SJSA1 (cell line): ENCODE measurements at places on chromosomes 6 and 20.

DNA sequence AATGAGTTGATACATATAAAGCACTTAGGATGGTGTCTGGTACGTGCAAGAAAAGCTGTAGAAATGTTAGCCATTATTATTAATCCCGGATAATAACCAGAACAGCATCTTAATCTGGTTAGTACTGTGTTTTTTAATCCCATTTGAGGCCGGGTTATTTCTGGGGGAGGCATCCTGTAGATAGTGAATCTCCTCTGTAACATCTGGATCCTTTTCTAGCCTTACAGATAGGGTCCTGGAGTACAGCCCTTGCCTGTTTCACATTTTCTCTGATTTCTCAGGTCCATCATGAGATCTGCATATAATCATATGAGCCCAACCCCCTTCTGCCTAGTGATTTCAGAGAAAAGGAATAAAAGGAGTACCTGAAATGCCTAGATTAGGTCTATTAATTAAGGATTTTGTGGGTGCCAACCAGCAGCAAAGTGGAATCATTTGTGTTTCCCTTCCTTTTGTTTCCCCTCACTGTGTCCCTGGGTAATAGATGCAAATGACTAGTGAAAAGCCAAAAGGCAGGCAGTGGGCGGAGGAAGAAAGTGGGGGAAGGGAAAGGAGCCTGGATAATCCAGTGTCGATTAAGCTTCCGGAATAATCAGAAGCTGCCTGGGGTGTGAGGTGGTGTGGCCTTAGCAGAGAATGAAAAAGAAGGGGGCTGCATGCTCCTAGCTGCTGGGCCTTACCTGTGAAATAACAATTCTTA, 88.9 kb downstream of the SOBP start:
- no peak for DNase-seq

DNA sequence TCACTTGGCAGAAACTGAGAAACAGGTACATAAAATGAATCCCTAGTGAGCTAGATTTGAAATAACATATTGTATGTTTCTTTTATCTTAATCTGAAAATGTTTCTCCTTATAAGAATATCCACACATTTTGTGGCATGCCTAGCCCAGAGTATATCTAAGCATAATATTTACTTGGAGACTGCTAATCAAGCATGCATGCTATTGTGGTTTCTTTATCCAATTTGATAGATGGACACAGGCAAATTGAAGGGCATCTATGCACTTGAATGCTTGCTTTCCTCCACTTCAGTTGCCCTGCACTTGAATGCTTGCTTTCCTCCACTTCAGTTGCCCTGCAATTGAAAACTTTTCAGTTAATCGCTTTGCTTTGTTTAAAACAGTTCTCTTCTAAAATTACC, 729.8 kb downstream of the TBC1D32 start:
- no peak for DNase-seq

- DNase-seq, result no peak
These were observed 27.4 kb upstream of the STXBP5 start for GRCh38 chr6:147176795-147177194.

DNA sequence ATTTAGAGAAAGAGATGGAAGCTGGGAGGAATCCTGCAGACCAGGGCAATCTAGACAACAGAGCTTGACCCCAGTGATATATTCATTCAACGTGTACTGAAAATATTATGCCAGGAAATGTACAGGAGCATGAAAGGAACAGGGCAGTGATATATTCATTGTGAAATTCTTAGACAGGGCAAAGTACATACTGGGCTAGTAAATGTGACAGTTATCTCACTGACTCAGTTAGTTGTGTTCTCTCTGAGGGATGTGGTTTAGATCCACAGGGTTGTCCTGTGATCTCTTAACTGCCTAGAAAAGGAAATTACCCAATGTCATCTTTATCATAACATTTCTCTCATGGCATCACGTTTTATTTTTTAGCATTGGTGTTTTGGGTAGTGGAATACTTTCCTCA, 891.3 kb downstream of the EYS start:
- no peak for DNase-seq

DNA sequence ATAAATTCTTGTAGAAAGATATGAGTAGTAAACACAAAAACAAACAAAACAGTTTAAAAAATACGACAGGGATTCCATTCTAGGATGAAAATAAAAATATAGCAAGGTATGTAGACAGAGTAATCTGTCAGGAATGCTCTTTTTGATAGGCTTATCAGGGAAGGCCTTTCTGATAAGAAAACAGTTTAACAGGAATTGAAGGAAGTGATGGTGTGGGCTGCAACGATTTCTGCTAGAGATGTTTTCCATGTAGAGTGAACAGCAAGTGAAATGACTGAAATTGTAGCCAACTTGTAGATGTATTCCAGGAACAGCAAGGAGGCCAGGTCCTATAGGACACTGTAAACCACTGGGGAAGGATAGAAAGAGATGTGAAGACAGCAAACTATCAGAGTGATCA, 689.7 kb upstream of the GJE1 start:
- DNase-seq, result no peak

DNA sequence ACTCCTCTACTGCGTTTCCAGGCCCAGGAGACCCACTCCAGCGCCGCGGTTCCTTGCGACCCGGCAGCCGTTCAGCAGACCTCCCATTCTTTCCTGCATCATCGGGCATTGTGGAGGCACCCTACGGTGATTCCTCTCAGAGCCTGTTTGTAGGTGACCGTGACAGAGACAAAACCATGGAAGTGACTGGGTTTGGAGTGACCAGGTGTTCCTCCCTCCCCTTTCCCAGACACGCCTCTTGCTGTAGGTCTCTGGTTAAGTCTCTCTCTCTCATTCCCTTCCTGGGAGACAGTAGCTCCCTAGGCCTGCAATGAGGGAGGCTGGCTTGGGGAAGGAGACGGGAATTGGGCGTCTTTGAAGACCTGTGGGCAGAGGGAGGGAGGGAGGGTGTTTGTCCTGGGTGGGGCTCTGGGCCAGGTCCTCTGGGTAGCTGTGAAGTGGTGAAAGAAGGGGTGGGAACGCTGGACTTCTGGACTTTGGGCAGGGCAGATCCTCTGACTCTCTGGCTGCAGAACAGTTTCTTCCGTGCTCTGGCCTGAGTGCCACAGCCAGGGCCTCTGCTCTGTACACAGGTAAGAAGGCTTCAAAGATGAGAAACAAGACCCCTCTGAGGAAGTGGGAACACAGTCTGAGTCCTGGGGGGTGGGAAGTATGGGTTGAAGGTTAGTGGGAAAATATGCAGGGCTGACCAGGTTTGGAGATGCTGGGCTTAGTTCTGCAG, 763 bp downstream of the KLC4 start:
- DNase-seq, result no peak

GRCh38 chr6:514396-514978, 122.9 kb downstream of the IRF4 start:
- DNase-seq, result no peak

GRCh38 chr6:138979365-138979764, 8.7 kb downstream of the REPS1 start:
- DNase-seq, result no peak

DNA sequence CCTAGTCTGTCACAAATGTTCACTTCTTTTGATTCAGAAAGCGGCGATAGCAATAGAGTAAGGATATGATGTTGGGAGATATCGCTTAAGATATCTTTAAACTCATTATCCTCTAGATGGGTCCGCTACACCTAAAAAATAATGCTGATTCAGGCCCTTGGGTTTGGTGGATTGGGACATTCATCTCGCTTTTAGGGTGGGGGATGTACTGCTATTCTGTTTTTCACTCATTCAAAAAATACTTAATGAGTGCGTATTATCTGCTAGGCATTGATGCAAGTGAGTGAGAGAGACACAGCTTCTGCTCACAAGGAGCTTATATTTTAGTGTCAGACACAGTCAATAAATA, 118.3 kb upstream of the SUPT3H start:
- DNase-seq, result no peak

- DNase-seq, result no peak
These were observed 6.3 kb downstream of the ALDH8A1 start for GRCh38 chr6:134943522-134944111.

GRCh38 chr20:46117704-46118467, at the start of gene CD40:
Gene CD40 (plus strand): TSS chr20:46118314. CDS start chr20:46118344, 30 bp downstream.
- no peak for DNase-seq

- DNase-seq, result no peak
These were observed 202.0 kb downstream of the CDH4 start for GRCh38 chr20:61454053-61454452.
